ENCODE measurements at places on chromosomes 4 and X.

GRCh38 chr4:62717154-62717553 is 1517.0 kb downstream of the ADGRL3 start:
- no peak for DNase-seq

DNA sequence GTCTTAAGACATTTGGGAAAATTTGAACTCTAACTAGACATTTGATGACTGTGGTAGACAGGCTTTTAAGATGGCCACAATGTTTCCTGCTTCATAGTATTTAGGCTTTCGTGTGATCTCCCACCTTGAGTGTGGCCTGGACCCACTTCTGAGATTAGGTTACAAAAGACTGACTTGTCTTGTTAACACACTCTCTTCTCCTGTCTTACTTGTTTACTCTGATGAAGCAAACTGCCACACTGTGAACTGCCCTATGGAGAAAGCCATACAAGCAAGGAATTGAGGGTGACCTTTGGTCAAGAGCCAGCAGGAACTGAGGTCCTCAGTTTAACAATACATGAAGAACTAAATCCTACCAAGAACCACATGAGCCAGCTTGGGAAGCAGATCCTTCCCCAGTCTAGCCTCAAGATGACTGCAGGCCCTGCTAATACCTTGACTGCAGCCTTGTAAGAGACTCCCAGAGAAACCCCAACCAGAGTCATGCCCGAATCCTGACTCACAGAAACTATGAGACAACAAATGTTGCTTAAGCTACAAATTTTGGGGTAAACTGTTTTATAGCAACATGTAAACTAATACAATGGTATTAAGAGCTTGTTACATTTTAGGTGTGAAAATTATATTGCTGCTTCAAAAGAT is 20.3 kb downstream of the UBA6 start:
- no peak for DNase-seq

GRCh38 chr4:78778530-78778929 is 2.4 kb downstream of the BMP2K start:
- DNase-seq: no peak

GRCh38 chrX:150966235-150966634 is 16.9 kb upstream of the HMGB3 start:
- no peak for DNase-seq

DNA sequence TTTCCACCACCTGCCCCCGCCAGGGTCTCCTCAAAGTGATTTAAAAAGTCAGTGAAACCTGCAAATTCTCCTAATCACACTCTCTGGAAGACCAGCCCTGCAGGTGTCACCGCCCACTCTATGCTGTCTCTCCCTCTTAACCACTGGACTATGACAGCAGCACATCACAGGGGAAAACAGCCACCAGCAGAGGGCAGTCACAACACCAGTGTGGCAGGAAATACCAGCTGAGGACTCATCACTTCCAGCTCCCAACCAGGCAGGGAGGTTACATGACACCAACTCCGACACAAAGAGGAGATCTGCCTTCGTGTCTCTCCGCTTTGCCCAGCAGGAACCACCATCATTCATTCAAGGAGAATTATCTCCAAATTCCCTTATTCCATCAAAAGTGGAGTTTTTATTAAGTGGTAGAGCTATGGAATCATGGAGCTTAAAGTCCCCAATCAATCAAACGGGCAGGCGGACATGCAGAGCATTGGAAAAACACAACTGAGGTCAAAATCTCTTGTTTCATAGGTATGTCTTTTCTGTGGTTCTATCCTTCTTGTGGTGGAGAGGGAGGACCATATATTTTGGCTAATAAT is 91.3 kb downstream of the NSUN7 start:
- DNase-seq: peak; percentile 86

DNA sequence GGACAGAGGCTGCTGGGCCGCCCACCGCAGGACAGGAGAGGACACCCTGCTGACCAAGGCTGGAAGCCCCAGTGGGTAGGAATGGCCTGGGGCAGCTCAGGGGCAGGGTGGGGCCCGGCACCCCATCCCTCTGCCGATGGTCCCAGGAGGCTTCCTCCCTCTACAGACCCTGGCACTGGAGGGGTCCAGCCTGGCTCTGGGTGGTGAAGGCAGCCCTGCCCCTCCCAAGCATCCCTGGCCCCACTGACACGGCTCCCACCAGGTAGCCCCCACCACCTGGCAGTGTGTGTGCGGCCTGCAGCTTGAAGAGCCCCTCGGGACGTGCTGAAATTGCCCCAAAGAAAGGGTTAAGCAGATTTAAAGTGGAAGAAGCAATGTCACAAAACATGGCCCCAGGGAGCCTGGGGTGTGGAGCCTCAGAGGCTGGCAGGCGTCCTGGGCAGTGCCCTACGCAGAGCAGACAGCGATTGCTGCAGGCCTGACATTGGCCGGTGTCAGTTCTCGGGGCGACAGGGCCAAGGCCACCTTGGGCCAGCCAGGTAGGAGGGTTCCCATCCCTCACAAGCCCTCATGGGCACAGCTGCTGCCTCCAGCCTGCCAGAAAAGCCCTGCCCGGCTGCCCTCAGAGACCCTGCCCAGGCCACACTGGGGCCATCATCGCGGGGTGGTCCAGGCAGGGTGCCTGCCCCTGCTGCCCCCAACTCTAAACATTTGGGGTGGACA is 80.5 kb downstream of the FAM53A start:
- no peak for DNase-seq

DNA sequence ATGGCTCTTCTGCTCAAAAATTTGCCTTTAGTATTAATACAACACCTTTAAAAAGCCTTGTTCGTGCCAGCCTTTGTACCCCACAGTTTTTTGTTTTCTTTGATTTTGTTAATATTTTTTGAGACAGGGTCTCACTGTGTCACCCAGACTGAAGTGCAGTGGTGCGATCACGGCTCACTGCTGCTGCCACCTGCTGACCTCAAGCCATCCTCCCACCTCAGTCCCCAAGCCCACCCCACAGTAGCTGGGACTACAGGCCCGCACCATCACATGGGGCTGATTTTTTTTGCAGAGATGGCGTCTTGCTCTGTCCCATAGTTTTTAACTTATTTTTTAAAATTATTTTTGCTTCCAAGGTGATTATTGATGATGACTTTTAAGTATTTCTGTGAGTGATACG is 134.0 kb downstream of the HTR2C start:
- peak; percentile 38 for DNase-seq

GRCh38 chr4:74410272-74410671 is 34.7 kb upstream of the AREG start:
- DNase-seq: no peak

DNA sequence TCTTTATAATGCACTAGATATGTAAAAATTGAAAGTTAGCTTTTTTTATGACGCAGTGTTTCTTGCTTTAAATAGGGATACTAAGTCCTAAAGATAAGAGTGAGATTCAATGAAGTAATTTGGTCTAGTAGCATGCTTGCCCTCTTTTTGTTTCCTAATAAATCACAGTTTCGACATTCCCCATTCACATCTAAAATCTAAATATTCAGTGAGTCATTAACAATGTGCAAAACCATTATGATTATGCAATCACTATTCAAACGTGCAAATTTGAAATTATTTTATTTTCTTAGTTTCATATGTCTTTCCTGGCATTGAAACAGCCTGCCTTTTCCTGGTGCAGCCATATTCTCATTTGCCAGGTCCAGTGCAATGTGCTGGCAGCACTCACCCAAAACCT is 1350.5 kb upstream of the PABPC4L start:
- no peak for DNase-seq
